ENCODE measurements at places on chromosomes 6 and 20.

DNA sequence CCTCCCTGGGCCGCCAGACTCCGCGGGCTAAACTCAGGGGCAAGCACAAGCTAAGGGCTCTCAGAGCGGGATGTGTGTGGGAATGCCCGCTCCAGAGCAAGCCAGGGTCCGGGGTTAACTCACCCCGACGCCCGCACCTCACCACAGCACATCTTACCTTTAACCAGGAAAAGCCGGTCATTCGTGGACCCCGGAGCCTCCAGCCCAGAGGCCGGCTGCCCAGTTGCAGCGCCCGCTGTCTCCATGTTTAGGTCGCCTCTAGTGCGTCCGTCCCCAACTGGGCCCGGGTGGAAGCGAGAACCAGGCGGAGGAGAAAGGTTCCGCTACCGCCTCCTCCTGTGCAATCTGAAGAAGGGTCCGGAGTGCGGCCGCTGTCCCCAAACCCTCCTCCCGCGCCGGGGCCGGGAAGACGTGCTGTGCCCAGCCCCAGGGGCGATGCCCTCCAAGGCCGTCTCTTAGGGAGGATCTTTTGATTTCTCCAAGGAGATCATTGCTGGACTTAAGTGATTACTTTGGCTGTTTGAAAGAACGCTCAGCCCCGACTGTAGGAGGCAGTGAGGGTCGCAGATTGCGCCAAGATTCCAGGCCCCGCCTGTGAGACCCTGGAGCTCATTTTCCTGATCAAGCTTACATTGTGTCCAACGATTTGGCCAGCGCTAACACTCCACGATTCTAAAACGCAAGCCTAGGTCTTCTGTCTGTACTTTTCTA lies at the start of gene TMEM242:
Gene TMEM242, minus strand, starts transcription at position 265 of the 711 bp plus-strand sequence. Its CDS starts 20 bp downstream, at position 245.
- peak; percentile 92 for DNase-seq

- DNase-seq, result no peak
Measured at GRCh38 chr6:1870932-1871331, 261.2 kb downstream of the FOXC1 start.

DNA sequence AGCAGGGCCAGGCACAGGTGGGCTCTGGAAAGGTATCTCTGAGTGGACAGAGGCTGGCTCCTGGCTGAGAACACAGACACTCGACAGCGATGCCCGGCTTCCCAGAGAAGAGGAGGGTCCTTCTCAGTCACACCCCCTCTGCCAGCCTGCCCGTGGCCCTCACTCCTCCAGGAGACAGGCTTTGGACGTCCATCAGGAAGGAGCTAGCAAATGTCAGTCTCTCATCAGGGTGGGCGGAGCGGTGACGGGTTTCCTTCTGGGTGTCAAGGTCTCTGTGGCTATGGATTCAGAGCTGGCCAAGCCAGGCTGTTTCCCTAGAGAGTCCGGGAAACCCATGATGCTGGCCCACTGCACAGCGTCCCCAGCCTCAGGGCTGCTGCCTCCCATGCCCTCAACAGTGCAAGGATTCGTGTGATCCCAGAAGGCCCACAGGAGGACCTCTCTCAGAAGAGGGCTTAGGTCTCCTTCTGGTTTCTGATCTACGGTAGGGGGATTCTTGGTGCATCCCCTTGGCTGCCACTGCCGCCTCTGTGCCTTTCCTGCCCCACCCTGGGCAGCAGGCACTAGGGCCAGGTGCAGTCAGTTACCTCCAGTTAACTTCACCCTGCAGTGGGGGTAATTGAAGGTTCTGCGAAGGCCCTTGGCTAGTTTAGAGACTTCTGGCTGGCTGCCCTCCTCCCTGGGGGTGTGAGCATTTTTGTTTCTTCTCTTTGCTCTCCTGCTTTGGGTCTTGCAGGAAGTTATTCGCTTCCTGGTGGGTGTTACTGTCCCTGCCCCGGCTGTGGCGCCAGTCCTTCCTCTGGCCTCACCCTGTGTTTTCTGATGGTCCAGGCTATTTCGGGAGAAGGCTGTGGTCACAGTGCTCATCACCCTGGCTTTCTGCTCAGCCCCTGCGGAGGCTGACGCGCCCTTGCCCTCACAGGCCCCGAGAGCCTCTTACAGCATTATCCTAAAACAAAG lies 80.2 kb downstream of the CDH4 start:
- DNase-seq, result no peak

GRCh38 chr6:53318429-53318828 lies 30.3 kb downstream of the ELOVL5 start:
- no peak for DNase-seq

DNA sequence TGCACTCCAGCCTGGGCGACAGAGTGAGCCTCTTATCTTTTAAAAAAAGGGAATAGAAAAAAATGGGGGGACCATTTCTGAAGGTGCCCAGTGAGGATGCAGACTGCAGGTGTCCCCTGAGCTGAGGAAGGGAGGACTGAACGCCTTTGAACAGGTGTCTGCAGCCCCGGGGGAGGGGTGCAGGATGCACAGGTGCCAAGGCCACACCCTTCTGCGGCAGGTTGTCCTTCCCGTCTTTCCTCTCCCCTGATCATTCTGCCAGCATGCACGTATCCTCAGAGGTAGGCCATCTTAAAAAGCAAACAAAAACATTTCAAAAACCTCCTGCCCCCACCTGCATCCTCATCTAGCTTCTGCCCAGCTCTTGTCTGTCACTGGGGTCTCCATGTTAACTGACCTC lies 101.3 kb downstream of the MTHFD1L start:
- DNase-seq, result no peak

GRCh38 chr6:30782425-30783014 lies 38.2 kb upstream of the IER3 start:
- no peak for DNase-seq

GRCh38 chr6:126113261-126113660 lies 126.9 kb downstream of the TRMT11 start:
- no peak for DNase-seq

- peak; percentile 12 for DNase-seq
Measured at GRCh38 chr20:34891166-34892062, 15.0 kb downstream of the ACSS2 start.

- no peak for DNase-seq
Measured at GRCh38 chr6:88556663-88557062, 390.5 kb upstream of the CNR1 start.

- no peak for DNase-seq
Measured at GRCh38 chr20:38104285-38104684, 60.8 kb downstream of the TGM2 start.

GRCh38 chr6:83303426-83303825 lies 110.3 kb downstream of the RWDD2A start:
- DNase-seq, result no peak

DNA sequence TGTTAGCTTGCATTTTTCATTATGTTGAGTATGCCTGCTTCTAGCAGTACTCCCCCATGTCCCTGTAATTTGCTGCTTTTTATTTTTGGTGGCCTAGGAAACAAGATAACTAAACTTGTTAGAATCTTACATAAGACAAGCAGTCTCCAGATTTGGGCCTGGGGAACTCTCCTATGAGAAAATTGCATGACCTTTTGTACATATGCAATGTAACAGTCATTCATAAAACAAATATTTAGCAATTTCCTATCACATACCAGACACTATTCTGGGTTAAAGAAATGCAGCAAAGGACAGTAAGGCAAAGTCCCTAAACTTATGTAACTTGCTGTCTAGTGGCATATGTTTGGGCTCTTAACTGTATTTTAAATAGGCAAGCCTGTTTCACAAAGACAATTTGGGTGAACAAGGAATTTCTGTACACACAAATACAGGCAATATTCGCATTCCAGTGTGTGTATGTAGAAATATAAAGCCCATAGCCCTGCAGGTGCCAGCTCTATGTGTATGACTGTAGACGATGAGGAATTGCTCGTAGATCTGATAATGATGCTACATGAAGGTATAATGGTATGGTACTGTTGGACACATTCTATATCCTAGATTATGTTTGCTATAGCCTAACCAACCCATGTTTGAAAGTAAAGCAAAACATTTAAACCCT lies 305.2 kb upstream of the CITED2 start:
- DNase-seq, result no peak

Data from CD4-positive, alpha-beta T cell treated with Interleukin-10 for 1 hour (primary cell).